ENCODE measurements at places on chromosomes 11 and 22.

GRCh38 chr22:45319324-45319685 lies 9.6 kb downstream of the FAM118A start:
- DNase-seq = no peak

GRCh38 chr11:41005986-41006385 lies 453.5 kb downstream of the LRRC4C start:
- DNase-seq = no peak

DNA sequence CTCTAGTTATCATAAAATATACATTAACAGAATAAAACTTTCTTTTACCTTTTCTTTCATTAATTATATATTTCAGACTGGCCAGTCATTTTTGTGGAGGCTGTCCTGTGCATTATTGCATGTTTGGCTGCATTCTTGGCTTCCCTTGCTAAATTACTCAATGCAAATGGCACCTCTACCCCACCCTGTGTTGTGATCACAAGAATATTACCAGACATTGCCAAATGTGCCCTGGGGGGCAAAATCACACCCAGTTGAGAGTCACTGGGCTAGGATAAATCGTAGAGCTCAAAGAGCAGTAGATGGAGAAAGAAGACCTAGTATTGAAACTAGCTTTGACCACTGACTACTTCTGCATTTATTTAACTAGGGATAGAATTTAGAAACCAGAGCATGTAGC lies 1257.8 kb upstream of the TENM4 start:
- no peak for DNase-seq

DNA sequence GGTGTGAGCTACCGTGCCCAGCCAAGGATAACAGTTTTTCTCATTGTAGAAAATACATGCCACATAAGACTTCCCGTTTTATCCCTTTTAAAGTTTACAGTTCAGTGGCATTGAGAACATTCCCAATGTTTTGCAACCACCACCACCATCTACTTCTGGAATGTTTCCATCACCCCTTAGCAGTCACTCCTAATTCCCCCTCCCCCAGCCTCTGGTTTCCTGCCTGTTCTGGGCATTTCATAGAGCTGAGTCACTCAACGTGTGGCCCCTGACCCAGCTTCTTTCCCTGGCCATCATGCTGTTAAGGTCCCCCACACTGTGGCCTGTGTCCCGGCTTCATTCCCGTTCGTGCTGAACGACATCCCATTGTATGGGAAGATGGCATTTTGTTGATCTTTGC lies 30.7 kb downstream of the FGF4 start:
- no peak for DNase-seq

- no peak for DNase-seq
Observed at GRCh38 chr22:39498368-39498767, 3.7 kb upstream of the MIEF1 start.

DNA sequence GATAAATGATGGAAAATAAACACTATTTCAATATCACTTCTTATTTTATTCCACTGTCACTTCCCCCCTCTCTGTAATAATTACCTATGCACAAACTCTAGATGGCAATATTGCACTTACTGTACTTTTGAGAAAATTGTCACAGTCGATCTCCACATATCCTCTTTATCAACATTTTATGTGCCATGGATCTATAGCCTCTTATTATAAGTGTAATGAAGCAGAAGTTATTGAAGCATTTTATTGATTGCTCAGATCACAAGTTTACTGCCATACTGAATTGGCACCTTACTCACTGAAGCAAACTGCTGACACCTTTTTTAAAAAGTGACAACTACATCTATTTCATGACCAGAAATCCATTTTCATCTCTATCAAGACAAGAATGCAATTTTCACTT lies 133.4 kb downstream of the DCDC1 start:
- no peak for DNase-seq

DNA sequence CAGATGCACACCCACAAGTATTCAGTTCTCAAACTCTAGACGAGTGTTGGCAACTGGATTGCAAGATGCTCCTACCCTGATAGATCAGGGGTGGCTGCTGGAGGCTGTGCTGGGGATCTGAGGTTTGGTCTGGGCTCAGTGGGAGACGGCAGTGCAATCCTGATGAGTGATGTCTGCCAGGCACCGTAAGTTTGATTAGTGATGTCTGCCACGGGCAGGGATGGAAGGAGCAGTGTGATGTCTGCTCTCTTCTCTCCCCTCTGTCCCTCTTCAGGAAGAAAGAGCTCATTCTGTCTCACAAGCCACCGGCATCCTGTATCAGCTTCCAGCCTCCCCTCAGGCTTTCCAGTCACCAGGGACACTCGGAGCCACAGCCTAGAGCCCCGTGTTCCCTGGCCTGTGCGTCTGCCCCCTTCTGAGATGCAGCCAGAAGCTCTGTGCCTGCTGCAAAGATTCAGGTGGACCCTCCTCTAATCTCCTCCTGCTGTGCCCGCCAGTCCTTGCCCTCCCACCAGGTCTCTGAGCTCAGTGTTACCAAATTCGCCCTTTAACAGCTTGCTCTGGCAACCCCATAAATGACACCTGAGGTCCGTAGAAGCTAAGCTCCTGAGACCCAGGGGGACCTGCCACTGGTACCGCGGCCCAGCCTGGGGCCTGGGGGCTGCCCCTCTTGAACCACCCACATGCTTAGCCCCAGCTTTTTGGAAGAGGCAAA lies 19.9 kb downstream of the TP53I11 start:
- DNase-seq = no peak

DNA sequence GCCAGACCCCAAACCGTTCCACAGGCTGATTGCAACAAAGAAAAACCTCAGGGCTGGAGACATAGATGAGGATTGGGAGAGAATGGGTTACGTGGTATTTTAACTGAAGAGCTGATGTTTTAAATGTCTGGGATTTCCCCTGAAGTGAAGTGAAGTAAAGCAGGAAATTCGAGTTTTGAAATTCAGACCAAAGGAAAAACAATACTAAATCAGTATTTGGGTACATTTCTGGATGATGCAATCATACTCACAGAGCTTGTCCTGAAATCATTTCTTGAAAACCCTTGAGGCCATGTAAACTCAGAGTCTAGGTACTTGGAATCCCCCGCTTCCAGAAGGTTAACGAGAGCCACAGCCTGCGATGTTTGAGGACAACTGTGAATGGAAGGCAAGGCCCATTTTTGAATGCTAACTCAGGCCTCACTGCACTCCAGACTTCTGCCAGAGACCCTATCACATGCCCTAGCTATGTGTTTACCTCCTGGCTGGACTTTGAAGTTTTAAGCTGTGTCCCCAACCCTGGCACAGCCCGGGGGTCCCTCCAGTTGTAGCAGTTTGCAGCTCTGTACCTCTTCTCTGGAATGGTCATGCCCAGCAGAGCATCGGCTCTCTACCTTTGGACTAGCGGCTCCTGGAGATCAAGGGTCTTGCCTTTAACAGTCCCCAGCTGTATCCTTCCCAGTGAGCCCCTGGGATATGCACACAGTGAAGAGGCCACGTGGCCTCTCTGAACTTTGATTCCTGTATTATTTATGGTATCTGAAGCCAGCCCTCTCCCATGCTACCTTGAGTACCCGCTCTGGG lies 5.4 kb upstream of the FTH1 start:
- DNase-seq = no peak

- DNase-seq = no peak
Observed at GRCh38 chr11:64078905-64079304, 43.2 kb downstream of the FLRT1 start.

- DNase-seq = no peak
Observed at GRCh38 chr11:61618978-61619377, 38.1 kb upstream of the SYT7 start.

DNA sequence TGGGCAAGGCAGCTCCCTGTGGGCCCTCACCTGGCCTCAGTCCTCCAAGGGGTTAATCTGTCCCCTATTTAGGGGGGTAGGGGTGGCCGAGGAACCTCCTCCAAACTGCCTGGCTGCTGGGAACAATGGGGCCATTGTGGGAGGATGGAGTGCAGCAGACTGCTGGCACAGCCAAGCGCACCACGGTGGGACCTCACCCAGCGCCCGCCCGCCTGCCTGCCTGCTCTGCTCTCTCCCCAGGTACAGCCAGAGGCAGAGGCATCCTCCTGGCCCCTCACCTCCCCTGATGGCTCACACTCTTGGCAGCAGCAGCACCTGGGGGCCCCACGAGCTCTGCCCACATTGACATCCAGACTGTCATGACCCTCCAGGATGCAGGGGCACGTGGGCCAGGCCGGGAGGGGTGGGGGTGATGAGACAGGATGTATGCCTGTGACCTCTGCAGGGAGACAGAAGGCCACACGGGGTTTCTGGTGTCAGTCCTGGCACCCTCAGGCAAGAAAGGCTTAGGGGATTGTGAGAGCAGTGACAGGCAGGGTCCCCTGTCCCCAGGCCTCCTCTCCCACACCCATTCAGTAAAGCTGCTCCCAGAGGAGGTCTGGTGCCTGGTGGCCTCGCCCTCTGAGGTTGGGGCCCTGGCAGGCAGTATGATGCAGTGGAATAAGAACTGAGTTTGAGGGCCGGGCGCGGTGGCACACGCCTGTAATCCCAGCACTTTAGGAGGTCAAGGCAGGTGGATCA lies 11.4 kb downstream of the BCL9L start:
- no peak for DNase-seq

DNA sequence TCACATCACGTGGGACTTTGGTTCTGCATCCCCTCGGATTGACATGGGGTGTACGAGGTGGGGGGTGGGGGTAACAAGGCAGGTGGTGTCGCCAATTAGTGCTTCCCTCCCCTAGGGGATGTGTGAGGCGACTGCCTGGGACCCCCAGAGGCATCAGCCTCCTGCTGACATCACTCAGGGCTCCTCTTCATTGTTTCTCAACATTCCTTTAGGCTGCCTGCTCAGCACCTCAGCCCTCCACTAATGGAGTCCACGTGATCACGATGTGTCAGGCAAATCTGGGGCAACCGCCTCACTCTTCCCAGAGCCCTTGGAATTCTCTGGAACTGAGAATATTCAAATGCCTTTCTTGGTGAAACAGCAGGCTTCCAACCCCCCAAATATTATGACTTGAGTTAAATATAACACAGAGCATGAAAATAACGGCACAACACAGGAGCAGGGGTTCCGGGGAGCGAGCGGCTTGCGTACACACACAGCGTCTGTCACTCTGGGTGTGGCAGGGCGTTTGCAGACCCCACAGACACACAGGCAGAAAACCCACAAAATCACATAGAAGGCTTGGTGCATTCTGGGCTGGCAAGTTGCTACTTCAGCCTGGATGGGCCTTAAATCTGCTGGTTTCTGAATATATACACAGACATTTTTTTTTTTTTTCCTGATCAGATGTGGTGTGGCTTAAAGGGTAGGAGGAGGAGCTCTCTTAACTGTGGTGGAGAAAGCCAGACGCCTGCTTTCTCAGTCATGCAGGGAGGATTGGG lies 170.1 kb upstream of the CADM1 start:
- DNase-seq = no peak

DNA sequence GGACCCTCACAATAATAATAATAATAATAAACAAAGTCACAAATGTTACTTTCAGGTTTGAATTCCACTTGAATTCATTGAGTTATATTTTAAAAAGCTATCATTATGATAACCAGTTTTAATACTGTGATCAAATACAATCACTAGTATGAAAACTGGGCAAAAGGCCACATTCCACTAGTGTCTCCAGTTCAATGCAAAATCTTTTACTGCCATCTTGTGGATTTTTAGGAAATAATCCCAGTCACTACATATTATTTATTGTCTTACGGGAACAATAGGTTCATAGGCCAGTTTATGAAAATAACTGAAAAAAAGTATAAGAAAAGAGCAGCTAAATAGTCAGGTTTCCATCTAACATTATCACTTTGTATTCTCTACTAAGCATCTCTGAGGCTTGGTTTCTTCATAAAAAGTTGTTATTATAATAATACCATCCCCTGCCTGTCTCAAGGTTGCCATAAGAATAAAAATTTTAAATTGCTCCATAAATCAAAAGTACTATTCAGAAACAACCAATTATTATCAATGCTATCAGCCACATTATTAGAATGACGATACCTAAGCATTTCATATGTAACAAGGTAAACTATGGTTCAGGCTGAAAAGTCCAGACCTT lies 533.9 kb upstream of the CCDC90B start:
- no peak for DNase-seq

- no peak for DNase-seq
Observed at GRCh38 chr11:105781807-105782206, 171.9 kb downstream of the GRIA4 start.

GRCh38 chr11:67013511-67014045 lies 9.4 kb upstream of the SYT12 start:
- no peak for DNase-seq

- DNase-seq = no peak
Observed at GRCh38 chr11:113603277-113604059, 102.6 kb downstream of the TMPRSS5 start.

DNA sequence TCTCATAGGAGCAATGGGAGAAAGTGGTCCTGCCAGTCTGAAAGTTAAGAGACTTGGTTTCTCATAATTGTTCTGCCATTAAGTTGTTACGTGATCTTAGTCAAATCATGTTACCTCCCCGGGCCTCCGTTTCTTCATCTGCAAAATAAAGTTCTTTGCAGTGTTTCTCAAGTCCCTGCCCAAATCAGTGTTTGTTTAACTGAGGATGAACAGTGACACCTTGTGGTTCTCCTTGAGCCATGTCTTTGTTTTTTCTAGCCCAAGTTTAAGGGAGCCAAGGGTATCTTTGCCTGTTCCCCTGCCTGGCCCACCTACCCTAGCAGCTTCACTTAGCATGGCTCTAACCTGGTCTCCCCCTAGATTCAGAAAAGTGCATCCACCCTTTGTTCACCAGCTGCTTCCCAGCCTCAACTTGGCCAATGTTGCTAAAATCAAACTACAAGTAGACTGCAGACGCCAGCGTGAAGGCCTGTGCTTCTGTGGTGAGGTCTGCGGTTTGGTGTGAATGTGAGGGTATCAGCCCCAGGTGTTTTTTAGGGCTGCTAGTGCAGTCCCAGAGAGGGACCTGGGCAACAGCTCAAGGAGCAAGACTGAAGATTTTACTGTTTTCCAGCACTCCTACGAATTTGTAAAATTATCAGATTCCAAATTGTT lies 35.5 kb downstream of the FZD4 start:
- no peak for DNase-seq

GRCh38 chr11:67055812-67056211 lies 835 bp upstream of the RHOD start:
- DNase-seq = peak; percentile 43

GRCh38 chr22:30089655-30089974 lies 9.4 kb downstream of the HORMAD2 start:
- DNase-seq = no peak

GRCh38 chr11:79434283-79434682 lies 6.5 kb downstream of the TENM4 start:
- DNase-seq = no peak

All from nephron progenitor cell (in vitro differentiated cells).